Foreskin fibroblast (primary cell): ENCODE measurements at places on chromosomes 3 and 15.
A peak's percentile ranks its signal among the peaks of the same experiment; 100 is the strongest.

DNA sequence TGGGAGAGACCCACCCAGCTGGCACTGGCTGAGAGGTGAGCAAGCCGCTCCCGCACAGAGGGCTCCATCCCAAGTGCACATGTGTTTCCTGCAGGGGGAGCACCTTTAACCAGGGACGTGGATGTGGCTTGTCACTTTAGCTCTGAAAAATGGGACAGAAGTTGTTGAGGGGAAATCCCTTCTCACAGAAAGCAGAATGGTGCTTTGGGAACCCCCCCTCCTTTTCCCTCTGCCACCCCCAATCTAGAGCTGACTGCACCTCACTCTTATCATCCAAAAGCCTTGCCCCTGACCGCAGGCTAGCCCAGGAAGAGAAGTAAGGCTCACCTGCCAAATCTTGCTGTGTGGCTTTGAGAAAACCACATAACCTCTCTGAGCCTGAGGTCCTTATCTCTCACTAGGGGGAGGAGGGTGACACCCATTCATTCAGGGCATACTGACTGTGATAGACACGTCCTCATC, 77.9 kb downstream of the RPN1 start:
- no peak for DNase-seq

GRCh38 chr3:14640157-14640562, 11.4 kb upstream of the CCDC174 start:
- DNase-seq = no peak

- no peak for DNase-seq
These were observed 70.4 kb downstream of the ADCY5 start for GRCh38 chr3:123378409-123378915.

GRCh38 chr3:126523745-126524428, at the start of gene CHST13:
CHST13 (plus strand) TSS chr3:126524155; CDS start chr3:126524333, 178 bp downstream.
- peak; percentile 62 for DNase-seq

- DNase-seq = no peak
These were observed 94.6 kb upstream of the PLXNA1 start for GRCh38 chr3:126888186-126888760.

DNA sequence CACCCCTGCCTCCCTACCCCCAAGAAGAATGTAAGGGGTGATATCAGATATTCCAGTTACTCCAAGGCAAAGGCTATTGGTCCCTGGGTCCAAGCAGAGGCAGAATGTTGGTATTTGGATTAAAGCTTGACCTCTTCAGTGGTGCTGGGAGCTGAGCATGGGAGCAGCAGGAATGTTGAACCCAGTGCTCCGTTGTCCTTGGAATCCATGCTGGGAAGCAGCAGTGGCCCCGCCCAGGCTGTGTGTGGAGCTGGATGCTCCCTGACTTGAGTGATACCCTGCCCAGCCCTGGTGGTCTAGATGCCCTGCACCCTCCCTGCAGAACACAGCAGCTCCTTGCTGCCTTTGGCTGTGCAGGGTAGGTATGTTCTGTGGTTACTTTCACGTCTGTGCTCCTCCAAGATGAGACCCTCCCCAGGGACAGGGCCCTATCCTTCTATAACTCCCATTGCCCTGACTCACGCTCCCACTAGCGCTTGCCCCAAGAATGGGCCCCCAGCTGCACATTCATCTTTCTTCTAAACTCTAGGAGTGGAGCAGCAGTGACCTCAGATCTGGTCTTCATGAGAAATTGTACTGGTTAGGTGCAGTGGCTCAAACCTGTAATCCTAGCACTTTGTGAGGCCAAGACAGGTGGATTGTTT, 35.1 kb downstream of the UMPS start:
- DNase-seq = no peak

DNA sequence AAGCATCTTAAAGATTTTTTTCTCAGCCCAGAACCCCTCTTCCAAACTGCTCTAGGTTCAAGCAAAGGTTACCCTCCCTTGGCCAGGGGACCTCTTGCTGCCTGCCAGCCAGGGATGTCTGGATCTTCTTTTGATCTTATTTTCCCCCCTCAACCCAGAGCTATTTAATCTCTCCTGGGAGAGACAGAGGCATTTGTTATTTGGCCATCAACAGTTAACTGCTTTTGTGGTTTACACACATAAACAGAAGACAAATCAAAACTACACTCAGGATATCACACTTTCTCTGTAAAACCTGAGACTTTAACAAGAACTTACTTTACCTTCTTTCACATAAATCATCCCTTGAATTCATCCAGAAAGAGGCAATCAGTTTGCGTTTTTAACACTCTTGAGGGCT, 272.5 kb downstream of the THSD4 start:
- no peak for DNase-seq

GRCh38 chr3:39541917-39542329, 74.4 kb downstream of the MOBP start:
- DNase-seq = no peak

DNA sequence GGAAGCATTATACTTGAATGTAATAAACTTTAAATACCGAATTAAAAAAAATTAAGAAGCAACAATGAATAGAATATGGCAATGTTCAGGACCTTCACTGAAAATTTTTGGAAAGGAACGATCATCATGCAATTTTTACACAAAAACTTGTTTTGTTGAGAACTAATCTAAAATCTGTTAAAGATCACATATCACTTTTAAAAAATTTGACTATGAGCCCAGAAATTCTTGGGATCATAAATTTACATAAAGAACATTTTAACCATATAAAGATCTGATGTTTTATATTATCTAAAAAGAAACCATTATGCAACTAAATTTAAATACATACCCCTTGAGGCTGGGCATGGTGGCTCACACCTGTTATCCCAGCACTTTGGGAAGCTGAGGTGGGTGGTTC, 76.2 kb upstream of the MELTF start:
- no peak for DNase-seq

DNA sequence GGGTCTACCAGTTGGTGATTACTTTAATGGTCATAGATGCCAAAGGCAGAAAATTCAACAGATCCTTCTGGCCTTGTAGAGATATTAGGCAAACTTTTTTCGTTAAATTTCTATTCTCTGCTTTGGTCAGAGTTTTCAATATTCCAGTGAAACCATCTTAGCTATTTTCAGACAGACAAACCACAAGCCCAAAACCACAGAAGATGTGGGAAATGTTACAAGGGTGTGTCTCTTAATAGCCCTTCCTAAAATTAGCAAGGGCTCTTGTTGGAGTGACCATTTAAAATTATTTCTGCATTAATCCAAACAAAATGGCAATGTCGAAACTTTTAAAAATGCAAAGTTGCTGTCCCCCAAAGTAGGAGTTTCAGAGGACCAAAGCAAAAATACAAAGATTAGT, 102.8 kb downstream of the ARRDC4 start:
- DNase-seq = no peak

DNA sequence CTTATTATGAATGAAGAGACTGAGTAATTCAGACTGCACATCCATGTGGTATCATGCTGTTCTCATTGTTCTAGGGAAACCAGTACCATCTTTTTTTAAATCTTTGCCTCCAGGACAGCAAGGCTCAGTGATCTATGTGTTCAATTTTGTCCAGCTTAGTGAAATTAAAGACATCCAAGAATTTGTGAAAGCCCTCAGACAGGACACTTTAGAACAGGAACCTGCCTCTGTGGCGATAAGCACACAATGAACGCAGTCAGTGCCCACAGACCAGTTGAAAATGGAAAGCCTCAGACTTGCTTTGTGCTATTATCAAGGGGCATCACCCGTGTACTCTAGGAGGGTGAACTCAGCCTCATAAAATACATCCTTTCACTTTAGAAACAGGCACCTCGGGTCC, 20.1 kb downstream of the EID1 start:
- no peak for DNase-seq

DNA sequence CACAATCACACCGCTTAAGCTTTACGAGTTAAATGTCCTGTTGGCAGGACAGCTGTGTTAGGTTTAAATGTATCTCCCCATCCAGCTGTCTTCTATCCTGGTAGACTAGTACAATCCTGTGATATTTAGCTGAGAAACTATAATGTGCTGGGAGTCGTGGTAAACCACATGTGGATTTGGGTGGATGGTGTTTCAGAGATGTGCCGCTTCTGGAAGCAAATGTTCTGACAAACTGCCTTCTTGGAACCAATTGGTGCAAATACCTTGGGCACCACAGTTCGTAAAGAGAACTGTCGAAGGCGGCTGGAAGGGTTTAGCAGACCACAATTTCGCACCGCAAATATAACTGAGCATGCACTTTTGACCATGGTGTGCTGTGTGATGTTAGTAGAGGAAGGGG, 15.0 kb downstream of the SCG5 start:
- no peak for DNase-seq

GRCh38 chr3:107858876-107859275, 232.0 kb downstream of the CD47 start:
- DNase-seq = no peak

DNA sequence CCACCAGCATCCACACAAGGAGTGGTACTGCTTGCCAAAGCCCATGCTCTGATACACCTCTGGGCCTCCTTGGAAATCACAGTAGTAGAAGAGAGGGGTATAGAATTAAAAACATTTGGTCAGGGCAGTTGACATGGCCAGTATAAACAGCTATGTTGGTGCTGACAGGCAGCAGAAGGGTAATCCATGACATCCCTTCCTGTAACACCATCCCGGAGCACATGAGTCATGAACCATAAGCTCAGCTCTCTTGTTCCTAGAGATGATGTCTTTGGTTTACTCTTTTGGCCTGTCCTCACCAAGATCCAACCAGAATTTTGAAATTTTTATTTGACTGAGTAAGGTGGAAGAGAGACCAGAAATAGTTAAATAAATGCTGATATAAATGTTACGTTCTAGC, 132.6 kb upstream of the CTDSPL start:
- peak; percentile 64 for DNase-seq

DNA sequence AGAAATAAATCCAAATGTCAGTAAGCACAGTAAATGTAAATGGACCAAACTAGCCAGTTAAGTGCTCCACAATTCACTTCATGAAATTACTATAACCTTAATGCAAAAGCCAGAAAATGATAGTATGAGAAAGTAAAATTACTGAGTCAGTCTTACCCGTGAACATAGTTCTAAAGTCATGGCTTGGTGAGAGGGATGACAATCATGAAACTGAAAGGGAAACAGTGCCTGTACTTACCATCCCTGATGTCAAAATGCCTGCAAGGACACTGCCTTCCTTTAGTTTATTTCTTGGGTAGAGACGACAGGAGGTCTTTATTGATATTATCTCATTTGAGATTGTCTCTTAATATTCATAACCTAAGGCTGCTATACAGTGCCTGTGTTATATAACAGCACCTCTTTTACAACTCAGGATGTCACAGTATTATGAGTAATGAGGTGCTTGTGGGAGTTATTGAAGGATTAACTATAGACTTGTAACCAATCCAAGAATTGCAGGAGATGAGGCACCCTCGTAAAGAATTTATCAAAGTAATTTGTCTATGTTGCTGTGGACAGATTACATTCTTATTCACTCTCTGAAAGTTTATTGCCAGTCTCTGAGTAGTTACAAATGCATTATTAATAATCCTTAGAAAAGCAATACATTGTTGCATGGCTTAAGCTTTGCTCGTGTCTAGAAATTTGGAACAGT, 142.9 kb upstream of the BFSP2 start:
- DNase-seq = peak; percentile 24

DNA sequence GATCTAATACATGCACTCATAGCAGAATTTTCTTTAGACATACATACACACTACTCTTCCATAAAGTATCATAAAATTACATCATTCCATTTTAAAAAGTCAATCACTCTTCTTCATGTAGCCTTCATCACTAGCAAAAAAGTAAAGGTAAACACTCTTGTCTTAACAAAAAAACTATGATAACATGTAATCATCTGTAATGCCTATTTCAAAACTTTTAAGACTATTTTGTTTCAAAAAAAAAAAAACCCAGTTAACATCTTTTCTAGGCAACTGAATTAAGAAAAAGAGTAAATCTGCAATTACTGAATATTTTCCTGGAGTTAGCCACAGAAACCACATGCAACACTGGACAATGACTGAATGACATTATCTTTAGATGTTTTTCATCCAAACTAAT, 4.8 kb downstream of the TBC1D5 start:
- no peak for DNase-seq

- peak; percentile 89 for DNase-seq
These were observed 1.9 kb downstream of the TBC1D2B start for GRCh38 chr15:78075490-78076230.

DNA sequence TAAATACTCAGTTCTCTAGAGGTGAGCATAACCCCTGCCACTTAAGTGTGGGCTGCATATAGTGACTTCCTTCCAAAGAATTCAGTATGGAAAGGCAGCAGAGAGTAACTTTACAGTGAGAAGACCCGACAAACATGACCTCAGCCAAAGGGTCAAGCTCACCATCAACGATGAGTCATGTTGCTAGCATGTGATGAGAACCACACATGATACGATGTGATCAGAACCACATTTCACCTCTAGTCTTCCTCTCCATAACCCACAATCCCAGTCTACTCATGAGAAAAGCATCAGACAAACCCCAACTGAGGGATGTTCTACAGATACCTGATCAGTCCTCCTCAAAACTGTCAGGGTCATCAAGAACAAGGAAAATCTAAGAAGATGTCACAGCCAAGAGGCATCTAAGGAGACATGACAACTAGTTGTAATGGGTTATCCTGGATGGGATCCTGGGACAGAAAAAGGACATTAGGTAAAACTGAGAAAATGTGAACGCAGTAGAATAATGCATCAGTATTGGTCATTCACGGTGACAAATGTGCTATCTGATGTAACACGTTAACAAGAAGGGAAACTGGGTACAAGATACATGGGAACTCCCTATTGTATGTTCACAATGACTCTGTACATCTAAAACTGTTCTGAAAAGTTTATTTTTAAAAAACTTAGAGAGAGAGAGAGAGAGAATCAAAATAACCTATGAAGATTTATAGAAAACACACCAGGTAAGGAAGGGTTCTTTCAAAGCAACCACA, 28.3 kb downstream of the SEC61A1 start:
- peak; percentile 97 for DNase-seq

- no peak for DNase-seq
These were observed 161.7 kb downstream of the OPA1 start for GRCh38 chr3:193754719-193755118.

- no peak for DNase-seq
These were observed 62.2 kb downstream of the PYDC2 start for GRCh38 chr3:191523148-191523547.

- no peak for DNase-seq
These were observed 108.3 kb upstream of the CACNA2D3 start for GRCh38 chr3:54014067-54014466.

GRCh38 chr3:46297658-46298423, 55.6 kb downstream of the CCR3 start:
- DNase-seq = no peak
